Umbilical cord (tissue), 2 donors: ENCODE measurements at places on chromosomes 5 and 9. TPM values are rescaled to one million over a fixed set of nuclear protein-coding genes. Genes with fewer than 3 reads are reported as not detected.

- peak; percentile 58 for DNase-seq
Observed at GRCh38 chr5:181223729-181224389, 778 bp downstream of the TRIM41 start.

DNA sequence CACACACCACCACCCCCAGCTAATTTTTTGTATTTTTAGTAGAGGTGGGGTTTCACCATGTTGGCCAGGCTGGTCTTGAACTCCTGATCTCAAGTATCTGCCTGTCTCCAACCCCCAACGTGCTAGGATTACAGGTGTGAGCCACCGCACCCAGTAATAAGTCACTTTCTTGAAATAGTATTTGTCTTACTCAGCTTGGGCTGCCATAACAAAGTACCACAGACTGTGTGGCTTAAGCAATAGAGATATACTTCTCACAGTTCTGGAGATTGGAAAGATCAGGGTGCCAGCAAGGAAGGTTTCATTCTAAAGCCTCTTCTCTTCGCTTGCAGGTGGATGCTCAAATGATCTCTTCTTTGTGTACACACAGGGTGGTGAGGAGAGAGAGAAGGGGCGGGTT, 99.8 kb downstream of the ARRDC3 start:
- DNase-seq, result no peak

- DNase-seq, result no peak
Observed at GRCh38 chr5:67093279-67093678, 103.3 kb downstream of the CD180 start.

- peak; percentile 20 for DNase-seq
Observed at GRCh38 chr5:158484150-158484549, 615.6 kb downstream of the EBF1 start.

GRCh38 chr5:40958811-40959210, 49.5 kb downstream of the C7 start:
- DNase-seq, result no peak

GRCh38 chr9:4936823-4937222, 48.2 kb upstream of the JAK2 start:
- no peak for DNase-seq

GRCh38 chr5:73365990-73366667, 82.4 kb downstream of the FOXD1 start:
- no peak for DNase-seq

- no peak for DNase-seq
Observed at GRCh38 chr5:147168578-147169327, 66.1 kb upstream of the STK32A start.

DNA sequence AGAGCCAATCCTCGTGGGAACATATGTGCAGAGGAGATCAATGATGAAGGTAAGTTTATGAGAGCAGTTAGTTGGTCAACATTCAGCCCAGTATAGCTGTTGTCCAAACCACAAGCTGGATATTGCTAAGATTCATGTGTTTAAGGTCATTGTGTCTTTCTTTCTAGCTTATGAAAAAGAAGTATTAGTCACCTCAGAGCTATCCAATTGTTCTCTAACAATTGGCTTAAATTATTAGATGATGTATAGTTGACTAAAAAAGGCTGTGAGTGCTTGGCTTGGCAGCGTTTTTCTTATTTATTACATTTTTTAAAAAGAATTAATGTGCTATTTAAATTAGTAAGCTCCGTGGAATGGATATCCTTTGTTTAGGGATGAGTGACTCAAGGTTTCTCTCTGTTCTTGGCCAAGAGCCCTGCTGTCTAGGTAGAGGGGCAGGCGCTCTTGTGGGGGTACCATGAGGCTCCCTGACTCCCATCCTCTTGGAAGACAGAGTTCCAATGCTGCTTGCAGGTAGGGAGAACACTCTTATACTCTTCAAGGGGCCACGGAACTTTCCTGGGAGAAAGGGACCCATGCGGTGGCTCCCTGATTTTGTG, 487.4 kb downstream of the IRX1 start:
- no peak for DNase-seq

DNA sequence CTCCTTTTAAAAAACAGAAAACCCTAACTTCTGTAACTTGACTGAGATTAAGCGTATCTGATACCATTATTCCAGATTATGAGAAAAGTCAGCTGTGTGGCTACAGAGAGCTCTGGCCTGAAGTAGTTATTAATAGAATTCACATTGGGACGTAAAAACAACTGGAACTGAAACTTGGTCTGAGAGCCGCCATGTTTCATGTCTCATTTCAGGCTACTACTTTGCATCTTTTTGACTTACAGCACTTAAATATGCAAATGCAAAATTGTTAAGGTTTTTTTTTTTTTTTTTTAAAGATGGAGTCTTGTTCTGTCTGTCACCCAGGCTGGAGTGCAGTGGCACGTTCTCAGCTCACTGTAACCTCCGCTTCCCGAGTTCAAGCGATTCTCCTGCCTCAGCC, 25.2 kb downstream of the MAP3K1 start:
- DNase-seq, result no peak

Gene SPINK4
- total RNA-seq, result not detected

Gene NMUR2
- total RNA-seq, result 1.7 TPM

Gene GMCL2
- total RNA-seq, result 4.1 TPM

Gene PCDHGC4
- 4.8 TPM for total RNA-seq

Gene PKN3
- total RNA-seq, result 1.7 TPM

Gene FYB1
- 14.9 TPM for total RNA-seq

Gene SLC46A2
- 0.24 TPM for total RNA-seq

Gene BNC2
- 19.3 TPM for total RNA-seq

Gene ASTN2
- 7.0 TPM for total RNA-seq
